LoVo (cell line): ENCODE measurements at places on chromosomes 4 and X.

- no peak for DNase-seq
Measured at GRCh38 chrX:68488657-68489056, 10.2 kb upstream of the YIPF6 start.

DNA sequence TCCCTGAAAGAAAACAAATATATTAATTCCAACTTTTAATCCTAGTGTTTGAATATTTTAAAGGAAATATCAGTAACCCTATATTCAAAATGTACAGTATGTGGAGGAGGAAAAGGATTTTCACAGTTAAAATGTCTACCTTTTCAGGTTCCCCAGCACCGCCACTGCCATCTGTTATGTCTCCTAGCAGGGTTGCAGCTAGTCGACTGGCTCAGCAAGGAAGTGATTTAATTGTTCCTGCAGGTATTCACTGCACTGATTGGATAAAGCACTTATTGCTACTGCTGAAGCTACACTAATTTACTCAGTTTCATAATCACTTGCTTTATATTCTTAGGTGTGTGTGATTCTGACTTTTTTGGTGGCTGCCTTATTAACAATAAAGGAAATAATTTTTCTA, 65.5 kb upstream of the FHDC1 start:
- no peak for DNase-seq

- no peak for DNase-seq
Measured at GRCh38 chr4:32551943-32552342, 1831.8 kb downstream of the PCDH7 start.

GRCh38 chr4:13378973-13379759, 105.0 kb downstream of the RAB28 start:
- DNase-seq = no peak

DNA sequence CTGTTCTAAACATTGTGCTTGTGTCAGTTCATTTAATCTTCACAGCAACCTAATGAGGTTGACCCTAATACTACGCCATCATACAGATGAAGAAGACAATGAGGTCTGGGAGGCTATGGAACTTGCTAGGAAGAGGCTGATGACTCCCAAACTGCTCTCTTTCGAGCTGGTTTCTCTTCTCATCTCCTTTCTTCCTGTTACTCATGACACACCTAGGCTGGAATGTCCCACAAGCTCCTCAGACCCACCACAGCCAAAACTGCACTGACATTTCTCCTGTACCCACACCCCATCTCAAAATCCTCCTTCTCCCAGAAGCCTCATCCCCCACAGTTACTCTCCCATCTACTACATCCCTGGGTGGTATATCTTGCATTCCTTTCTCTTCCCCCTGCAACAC, 27.4 kb upstream of the PJA1 start:
- no peak for DNase-seq

- no peak for DNase-seq
Measured at GRCh38 chrX:63658920-63659319, 126.1 kb downstream of the ARHGEF9 start.

- no peak for DNase-seq
Measured at GRCh38 chr4:87622303-87622702, 14.0 kb downstream of the DSPP start.

DNA sequence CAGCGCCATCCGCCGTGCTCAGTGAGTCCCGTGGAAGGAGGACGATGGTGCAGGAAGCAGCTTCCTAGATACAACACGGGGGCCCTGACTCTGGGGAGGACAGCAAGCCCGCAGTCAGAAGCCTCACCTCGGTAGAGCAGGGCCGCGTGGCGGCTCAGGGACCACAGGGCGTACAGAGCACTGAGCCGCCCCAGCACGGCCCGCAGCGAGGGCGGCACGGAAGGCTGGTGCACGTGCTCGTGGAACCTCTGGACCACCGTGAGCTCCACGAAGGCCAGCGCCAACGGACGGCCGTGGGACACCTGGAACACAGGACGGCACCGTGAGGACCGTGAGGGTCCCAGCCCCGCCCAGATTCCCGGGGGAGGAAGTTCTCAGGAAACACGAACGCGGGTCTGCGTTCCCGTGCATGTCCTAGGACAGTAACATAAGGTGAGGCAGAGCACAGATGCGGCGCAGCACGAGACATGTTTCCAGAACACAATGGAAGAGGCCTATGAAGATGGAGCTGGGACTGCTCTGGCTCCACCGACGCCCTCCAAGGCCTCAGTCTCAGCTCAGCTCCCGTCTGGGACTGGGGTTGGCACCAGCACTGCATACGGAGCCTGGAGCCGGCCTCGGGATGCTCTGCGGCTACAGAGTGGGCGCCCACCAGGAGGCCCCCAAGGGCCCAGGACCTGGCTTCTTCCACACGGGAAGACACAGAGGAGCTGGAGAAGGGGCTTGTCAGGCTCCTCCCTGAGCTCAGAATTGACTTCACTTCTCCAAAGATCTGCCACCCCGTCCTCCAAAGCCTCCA, 65.5 kb downstream of the ACOX3 start:
- DNase-seq = no peak

GRCh38 chr4:146368209-146368608, 153.5 kb downstream of the SLC10A7 start:
- no peak for DNase-seq

- no peak for DNase-seq
Measured at GRCh38 chr4:3874028-3874415, 107.8 kb downstream of the ADRA2C start.

DNA sequence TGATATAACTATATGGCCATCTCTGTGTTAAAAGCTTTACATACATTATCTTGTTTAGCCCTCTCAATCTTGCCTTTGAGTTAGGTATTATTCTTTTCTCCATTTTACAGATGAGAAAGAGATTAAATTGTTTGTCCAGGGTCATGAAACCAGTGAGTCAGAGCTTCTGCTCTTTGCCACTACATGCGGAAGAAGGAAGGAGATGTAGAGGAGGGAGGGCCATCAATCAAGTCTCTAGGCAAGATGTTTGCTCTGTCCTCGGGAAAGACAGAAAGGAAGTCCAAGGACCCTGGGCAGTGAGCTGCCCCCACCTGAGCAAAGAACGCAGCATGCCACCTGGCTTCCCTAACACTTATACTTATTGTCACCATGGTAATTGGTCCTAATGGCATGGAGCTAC, 133.7 kb upstream of the IL1RAPL2 start:
- peak; percentile 41 for DNase-seq

- no peak for DNase-seq
Measured at GRCh38 chr4:151721466-151721865, 39.3 kb downstream of the GATB start.

GRCh38 chr4:143344041-143344440, 7.4 kb downstream of the GAB1 start:
- DNase-seq = no peak

- peak; percentile 0 for DNase-seq
Measured at GRCh38 chrX:37746218-37746941, 33.5 kb upstream of the CYBB start.

GRCh38 chr4:136562834-136563233, 969.5 kb downstream of the PCDH18 start:
- no peak for DNase-seq

- no peak for DNase-seq
Measured at GRCh38 chr4:156889616-156890594, 81.7 kb downstream of the PDGFC start.

DNA sequence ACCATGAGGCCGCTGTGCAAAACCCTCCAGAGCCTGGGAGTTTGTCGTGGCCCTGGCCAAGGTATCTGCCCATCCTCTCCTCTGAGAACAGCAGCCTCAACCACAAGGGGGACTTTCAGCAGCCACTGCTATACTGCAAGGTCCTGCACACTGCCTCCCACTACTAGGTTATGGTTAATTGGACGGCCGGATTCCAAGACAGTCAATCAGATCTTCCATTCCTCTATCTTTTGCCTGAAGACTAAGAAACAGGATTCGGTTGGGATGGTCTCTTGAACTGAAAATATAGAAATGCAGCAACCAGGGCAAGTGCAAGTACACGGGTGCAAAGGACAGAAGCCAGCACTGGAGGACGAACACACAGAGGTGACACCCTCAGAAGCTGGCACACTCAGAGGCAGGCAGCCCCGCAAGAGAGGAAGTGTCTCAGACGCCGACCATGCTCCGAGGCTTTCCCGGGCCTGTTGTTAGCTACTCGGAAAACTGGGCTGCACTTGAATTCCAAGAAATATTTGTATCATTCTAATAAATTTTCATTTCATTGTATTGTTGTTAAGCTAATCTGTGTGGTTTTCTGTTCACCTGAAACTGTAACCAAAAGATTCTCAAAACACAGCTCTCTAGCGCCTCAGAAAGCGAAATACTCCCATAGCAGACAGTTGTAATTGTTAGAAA, 63.3 kb downstream of the AFAP1 start:
- DNase-seq = no peak

- no peak for DNase-seq
Measured at GRCh38 chr4:7354927-7355326, 79.8 kb downstream of the PSAPL1 start.

GRCh38 chrX:44871931-44872820, 812 bp upstream of the KDM6A start:
- no peak for DNase-seq

DNA sequence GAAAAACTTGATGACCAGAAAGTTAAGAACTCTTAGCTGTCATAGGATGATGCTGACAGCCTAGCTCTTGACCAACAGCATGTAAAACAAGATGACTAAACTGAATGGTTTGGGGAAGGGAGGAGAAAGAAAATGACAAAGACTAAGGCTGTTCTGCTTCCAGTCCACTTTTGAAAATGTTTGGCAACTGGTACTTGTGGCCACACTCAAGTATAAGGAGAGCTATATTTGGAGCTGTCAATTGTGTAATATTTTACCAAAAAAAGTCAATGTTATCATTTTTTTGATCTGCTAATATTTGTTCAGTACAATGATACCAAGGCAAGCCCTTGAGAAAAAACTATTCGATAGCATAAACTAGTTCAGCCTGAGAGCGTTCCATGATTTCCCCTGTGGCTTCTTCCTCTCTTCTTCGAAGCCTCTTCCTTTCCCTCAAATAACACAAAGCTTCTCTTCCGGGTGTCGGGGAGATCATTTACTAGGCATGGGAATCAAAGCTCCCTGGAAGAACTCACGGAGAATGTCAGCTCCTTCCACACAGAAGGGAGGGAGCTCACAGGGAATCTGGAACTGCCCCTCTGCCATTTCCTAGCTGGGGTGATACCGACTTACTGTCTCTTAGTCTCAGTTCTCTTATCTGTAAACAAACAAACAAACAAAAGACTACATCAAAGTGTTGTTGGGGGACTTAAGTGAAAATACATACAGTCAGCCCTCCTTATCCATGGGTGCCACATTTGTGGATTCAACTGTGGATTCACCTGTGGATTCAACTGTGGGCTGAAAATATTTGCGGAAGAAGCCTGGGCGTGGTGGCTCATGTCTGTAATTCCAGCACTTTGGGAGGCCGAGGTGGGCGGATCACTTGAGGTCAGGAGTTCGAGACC, 82.6 kb downstream of the SCD5 start:
- DNase-seq = no peak

GRCh38 chrX:101206471-101206870, 13.1 kb upstream of the DRP2 start:
- DNase-seq = peak; percentile 0

DNA sequence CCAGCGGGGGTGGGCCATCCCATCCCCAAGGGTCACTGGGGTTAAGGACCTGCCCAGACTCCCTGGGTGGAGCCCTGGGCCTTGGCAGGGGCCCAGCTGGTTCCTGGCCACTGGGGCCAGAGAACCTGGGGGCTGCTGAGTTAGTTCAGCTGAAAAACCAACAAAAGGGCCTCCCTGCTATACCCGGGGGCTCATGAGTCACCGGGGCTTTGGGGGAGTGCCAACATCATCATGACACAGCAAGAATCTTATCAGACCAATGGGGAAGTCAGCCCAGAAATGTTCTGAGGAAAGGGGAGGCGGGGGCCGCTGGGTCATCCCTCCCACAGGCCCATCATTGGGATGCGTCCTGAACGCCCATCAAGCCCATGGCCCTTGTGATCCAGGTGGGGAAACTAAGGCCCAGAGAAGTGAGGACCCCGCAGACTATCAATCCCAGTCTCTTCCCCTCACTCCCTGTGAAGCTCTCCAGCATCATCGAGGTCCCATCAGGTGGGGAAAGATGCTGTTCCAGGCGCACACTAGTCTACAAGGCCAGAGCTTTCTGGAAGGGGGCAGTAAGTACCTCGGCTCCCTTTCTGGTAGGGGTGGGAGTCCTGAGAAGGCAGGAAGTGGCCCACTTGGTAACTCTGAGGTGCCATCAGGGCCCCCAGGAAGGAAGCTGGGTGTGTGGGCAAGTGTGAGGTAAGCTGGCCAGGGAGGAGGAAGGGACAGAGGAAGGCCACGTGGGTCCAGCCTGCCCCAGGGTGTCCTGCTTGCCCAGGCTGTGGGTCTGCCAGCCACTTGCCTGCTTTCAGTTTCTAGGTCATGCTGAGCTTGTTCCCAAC, 4.5 kb downstream of the G6PD start:
- DNase-seq = peak; percentile 52

- DNase-seq = no peak
Measured at GRCh38 chr4:99863-100262, 24.4 kb upstream of the ZNF718 start.

- no peak for DNase-seq
Measured at GRCh38 chr4:1178300-1179088, 6.1 kb upstream of the SPON2 start.

DNA sequence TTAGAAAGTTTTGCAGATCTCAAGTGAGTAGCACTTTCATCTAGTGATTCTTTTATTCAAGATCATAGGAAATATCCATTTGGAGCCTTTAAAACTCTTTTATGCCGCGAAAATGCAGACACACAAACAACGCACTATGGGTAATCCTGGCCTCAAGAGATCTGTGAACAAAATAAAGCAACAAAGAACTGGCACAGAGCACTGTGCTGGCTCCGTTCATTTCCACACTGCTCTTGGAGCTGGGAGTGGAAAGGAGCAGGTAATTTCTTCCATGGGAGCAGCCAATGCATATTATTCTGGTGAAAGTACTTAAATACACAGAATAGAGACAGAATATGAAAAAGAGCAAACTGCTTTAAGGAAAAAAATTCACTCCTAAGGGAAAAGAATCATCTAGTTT, 172.7 kb upstream of the FRG1 start:
- no peak for DNase-seq

- no peak for DNase-seq
Measured at GRCh38 chr4:133555671-133556070, 406.6 kb downstream of the PCDH10 start.
